Progenitor cell of endocrine pancreas (in vitro differentiated cells): ENCODE measurements at places on chromosomes 7 and 10. TPM values are rescaled to one million over a fixed set of nuclear protein-coding genes. Genes with fewer than 3 reads are reported as not detected.

DNA sequence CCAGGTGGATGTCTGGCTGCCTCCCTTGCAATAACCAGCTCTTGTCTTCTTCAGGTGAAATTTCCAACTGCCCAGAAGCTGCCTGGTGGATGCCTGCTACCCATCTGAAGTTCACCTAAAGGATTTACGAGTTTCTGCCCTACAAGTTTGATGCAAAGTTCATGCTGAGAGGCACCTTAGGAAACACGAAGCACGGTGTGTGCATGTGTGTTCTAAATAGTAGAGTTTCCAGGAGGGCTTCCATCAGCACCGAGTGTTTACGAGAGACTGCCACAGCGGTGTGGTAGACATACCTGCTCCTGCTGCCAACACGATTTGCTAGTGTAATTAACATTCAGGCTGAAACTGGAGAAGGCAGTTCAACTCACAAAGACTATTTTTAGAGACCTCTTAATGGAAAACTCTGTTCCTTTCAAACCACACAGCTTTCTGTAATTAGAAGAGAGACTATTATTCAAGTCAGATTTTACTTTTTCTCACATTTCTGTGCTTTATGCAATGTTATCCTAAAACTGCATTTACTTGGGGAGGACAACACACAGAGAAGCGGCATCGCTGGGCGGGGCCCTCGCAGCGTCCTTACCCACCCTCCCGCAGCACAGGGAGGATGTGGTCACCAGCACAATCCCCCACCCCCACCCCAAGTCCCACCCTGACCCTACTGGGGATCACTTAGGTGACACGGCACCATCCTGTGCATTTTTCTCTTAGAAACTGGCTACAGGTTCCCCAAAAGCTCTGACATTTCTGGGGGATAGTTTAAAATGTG is 15.5 kb upstream of the CPXM2 start:
- no peak overlapping the region for H3K4me3 ChIP-seq
- no peaks in the 10 kb centered on the region for H3K36me3 ChIP-seq
- DNase-seq: no peak
- H3K4me1 ChIP-seq: no peaks in the 10 kb centered on the region

Gene KLHL7
- 64.2 and 68.9 TPM in 2 replicates for total RNA-seq

GRCh38 chr10:75404815-75405597 is 3.4 kb upstream of the ZNF503 start:
- DNase-seq: peak; percentile 59
- H3K4me3 ChIP-seq: peak overlapping the region; percentile 97
- peaks cover 18% of the 10 kb centered on the region for H3K27me3 ChIP-seq
- H3K4me1 ChIP-seq: peaks cover 29% of the 10 kb centered on the region
- peak overlapping the region; percentile 95 for H3K27ac ChIP-seq
- peaks cover 4% of the 10 kb centered on the region for H3K36me3 ChIP-seq

Gene TSPAN33
- total RNA-seq: 22.2 and 24.5 TPM in 2 replicates

DNA sequence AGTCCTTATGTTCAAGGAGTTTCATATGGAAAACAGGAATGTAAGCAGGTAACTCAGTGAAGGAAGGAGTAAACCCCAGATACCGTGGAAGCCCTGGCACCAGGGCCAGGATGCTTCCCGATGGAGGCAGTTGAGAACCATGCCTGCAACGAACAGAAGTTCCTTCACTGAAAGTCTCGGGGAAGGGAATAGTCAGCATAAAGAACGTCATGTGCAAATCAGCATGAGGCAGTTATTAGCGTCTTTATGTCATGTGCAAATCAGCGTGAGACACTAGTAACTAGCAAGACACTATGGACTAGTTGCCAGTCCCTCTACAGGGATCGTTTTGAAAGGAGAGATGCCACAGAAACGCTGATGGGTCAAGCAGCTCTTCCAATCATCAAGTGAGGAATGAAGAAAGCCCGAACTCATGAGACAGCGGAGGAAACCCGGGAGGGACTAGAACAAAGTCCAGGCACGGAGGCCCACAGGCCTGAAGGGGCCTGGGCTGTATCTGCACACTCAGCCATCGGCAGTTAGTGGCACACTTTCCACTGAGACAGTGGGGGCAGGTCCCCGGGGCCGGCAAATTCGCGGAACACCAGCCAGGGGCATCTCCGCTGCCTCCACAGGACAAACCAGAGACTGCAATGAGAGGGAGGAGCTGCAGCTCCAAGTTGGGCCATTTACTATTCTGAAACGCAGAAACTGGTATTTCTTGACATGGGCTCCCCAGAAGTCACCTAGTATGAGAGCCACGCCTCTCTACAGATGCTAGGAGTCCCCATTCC is 109.6 kb downstream of the SFMBT2 start:
- no peaks in the 10 kb centered on the region for H3K36me3 ChIP-seq
- H3K27ac ChIP-seq: peak overlapping the region; percentile 25
- no peak overlapping the region for H3K4me3 ChIP-seq
- no peak for DNase-seq
- peaks cover 7% of the 10 kb centered on the region for H3K4me1 ChIP-seq

Gene CADPS2
- 4.3 and 6.1 TPM in 2 replicates for total RNA-seq

- no peak for DNase-seq
- no peaks in the 10 kb centered on the region for H3K36me3 ChIP-seq
Observed at GRCh38 chr7:150746921-150747320, 9.7 kb downstream of the GIMAP5 start.

DNA sequence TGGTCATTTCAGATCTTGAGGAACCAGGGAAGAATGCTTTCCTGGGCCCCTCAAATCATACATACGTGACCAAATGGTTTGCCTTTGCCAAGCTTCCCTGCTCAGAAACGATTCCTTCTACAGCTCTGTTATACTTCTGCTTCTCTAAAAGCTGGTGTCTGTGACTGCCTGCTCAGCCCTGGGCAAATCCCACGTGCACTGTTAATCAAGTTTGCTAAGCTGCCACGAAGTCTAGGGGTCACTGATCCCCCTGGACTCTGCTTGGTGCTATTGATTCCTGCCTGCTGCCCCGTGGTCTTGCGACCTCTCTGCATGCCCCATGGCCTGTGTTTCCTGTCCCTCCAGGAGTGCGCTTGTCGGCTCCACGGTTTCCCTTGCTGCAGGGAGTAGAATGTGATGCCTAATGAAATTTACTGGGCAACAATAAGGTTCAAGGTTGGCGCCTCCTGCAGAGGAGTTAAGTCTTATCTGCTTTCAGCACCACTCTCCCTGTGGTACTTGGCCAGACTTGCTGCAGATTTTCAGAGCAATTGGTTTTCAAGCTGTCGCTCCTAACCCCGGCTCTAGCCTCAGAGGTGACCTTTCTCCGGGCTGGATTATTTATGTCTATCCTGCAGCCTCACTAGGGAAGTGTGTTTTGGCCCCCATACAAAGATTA is 201.6 kb upstream of the FZD8 start:
- H3K36me3 ChIP-seq: peaks cover 3% of the 10 kb centered on the region
- H3K4me1 ChIP-seq: peaks cover 21% of the 10 kb centered on the region
- no peaks in the 10 kb centered on the region for H3K27me3 ChIP-seq
- no peak for DNase-seq
- no peak overlapping the region for H3K27ac ChIP-seq
- H3K4me3 ChIP-seq: no peak overlapping the region
